Cerebellum (tissue), 4 donors: ENCODE measurements at places on chromosomes 2 and 18.

GRCh38 chr2:134677856-134678756 lies 40.7 kb downstream of the TMEM163 start:
- DNase-seq, result peak; percentile 40

DNA sequence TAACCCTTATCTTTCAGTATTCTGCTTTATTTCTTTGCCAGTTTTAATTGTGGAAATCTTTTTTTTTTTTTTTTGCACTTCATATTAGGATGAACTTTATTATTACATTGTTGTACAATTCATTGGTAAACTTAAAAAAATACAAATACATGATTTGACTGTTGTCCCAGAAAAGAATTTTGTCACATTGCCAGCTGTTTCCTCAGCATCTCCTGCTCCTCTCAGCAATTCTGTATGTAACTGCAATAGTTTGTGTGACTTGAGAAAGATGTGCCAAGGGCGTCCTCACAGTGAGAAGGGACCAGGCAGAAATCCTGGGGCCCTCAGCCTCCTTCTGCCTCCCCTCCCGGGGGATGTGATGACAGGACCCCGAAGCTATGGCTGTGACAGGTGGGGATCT lies 254.4 kb downstream of the NBAS start:
- no peak for DNase-seq

DNA sequence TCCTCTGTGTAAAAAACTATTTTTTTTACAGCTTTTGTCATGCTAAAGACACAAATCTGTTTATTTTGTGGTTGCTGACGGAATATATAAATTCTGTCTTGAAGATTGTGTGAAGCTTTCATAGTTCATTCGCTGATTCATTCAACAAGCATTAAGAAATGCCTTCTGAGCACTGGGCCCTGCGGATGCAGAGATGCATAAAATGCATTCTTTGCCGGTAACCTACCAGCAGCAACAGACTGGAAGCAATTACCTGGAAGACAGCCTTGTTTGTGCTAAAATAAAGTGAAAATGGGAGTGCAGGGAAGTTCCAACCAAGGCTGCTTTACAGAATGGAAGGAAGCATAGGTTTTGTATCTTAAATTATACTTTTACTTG lies 119.7 kb downstream of the PMAIP1 start:
- DNase-seq, result no peak

DNA sequence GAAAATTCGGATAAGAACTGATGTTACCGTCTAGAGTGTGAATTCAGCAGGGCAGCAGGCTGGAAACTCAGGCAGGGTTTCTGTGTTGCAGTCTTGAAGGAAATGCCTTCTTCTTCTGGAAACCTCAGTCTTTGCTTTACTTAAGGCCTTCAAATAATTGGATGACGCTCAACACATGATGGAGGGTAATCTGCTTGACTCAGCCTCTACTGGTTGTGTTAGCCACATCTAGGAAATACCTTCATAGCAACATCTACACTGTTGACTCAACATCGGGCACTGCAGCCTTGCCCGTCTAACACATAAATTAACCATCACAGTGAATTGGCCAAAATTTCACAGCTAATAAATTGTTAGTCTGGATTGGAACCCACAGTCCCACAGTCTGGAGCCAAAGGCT lies 37.2 kb downstream of the YPEL5 start:
- no peak for DNase-seq

- DNase-seq, result no peak
Observed at GRCh38 chr2:52428224-52428623, 1339.4 kb upstream of the CHAC2 start.

DNA sequence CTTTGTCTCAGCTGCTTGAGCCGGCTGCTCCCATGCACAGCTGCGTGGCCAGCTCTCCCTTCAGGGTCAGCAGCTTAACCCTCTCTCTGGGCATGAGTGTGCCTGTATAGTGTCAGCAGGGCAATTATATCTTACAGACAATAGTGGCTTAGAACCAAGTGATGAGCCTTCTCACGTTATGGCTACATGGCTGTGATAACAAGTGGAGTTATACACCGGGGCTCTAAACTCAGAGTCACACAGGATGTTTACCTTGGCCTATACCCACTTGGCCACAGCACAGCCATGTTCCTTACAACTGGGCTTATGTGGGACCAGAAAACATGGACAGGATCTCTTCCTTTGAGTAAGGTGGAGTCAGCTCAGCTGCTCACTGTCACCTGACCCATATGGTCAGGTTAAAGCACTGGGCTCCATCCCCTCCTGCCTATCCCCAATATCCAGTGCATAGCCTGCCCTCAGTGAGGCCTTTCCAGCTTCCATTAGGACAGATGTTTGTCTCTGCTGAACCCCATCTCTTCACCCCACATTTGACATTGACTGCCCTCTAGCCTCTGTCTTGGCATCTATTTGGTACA lies 294.2 kb upstream of the NCKAP5 start:
- DNase-seq, result no peak

GRCh38 chr2:43443282-43443681 lies 152.6 kb downstream of the THADA start:
- DNase-seq, result no peak

DNA sequence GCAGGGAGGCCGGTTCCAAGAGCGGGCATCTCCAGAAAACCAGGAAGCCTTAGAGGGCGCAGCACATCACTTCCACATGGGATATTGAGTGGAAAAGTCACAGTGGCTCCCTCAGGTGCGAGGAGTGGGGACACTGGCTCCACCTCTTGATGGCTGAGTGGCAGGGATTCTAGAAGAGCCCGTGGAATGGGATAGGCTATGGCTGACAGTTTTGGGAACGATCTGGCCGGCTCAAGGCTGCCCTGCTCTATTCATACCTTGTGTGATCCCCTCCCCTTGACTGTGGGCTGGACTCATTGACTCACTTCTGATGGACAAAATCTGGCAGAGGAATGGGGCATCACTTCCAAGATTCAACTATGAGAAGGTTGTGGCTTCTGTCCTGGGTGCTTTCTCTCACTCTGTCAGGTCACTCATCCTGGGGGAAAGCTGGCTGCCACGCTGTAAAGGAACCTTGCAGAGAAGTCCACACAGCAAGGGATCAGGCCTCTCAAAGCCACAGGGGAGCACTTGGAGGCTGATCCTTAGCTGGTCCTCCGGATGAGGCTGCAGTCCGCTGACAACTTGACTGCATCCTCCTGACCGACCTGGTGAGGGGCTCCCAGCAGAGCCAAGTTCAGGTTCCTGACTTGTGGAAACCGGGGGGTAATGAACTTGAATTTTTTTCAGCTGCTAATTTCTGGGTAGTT lies 46.7 kb upstream of the HS6ST1 start:
- no peak for DNase-seq

DNA sequence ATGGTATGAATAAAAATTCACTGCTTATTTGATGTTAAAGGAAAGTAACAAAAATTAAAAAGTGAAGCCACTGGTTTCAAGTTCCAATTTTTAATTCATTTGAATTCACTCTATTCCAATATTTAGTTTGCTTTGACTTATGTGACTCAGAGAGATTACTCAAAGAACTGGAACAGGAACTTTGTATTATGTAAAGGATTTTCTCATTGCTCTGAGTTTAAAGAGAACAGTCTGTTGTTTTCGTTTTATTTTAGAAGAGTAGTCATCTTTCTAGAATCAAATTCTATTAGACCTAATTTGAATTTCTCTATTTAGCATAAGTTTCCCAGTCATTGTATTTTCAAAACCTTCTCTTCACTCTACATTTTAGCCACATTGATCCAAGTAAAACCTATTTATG lies 300.1 kb upstream of the SLC8A1 start:
- DNase-seq, result no peak

DNA sequence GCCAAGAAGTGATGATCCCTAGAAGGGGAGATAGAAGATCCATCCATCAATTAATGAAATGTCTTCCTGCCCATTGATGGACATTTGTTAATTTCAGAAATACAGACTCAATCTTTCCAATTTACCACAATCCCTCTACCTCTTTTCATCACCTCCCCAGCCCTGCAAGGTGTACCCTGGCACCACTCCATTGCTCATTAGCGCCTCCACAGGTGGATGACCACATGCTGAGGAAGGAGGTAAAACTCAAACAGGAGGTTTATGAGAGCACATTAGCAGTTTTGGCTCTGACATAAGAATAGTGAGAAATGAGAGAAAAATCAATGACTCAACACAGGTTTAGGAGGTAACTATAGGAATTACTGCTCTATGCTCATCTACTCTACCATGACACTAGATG lies 208.0 kb downstream of the C1D start:
- no peak for DNase-seq

DNA sequence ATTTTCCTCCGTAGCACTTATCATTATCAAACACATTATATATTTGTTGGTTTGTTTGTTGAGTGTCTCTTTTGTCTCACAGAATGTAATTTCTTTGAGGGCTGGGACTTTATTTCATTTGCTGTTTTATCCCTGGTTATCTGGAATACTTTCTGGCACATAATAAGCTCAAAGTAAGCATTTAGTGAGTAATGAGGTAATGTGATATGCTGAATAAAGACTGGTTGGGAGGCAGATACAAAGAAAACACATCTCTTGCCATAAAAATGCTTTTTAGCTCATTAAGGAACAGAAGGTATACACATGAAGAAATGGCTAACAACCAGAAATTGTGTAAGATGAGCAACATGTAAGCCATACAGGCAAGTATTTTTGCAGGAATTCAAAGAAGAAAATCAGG lies 1411.8 kb downstream of the LRP1B start:
- no peak for DNase-seq

GRCh38 chr2:172525601-172526000 lies 30.3 kb upstream of the PDK1 start:
- no peak for DNase-seq

DNA sequence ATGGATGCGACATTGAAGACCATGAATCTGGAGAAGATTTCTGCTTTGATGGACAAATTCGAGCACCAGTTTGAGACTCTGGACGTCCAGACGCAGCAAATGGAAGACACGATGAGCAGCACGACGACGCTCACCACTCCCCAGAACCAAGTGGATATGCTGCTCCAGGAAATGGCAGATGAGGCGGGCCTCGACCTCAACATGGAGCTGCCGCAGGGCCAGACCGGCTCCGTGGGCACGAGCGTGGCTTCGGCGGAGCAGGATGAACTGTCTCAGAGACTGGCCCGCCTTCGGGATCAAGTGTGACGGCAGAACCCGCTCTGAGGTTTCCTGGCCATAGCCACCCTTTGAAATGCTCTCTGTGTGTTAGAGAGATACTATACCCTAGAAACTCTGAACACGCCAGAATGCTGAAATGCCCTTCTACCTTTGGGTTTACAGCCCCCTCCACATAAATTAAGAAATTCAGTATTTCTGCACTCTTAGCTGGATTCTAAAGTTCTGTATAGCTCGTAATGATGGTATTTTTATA lies 659 bp downstream of the CHMP1B start:
- peak; percentile 17 for DNase-seq

DNA sequence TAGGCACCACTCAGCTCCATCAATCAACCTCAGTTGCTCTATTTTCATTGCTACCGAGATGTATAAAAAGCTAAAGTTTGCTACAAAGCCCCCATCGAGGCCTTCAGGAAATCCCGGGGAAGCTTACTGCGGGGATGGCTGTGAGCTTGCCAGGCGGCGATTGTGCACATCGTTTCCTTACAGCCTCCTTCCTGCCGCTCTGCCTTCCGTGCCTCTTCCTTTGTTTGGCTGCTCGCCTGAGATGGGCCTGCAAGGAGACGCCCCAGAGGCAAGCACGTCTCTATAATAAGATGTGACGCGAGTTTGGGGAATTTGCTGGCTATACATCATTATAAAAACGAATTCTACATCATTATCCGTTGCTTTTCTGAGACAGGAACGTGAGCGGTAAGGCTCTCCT lies 41.6 kb downstream of the DHRS9 start:
- DNase-seq, result no peak

- no peak for DNase-seq
Observed at GRCh38 chr2:9819551-9819950, 23.7 kb upstream of the TAF1B start.

- DNase-seq, result no peak
Observed at GRCh38 chr2:189913821-189914220, 129.6 kb downstream of the PMS1 start.

GRCh38 chr18:69250305-69251151 lies 150.2 kb upstream of the DOK6 start:
- peak; percentile 44 for DNase-seq

DNA sequence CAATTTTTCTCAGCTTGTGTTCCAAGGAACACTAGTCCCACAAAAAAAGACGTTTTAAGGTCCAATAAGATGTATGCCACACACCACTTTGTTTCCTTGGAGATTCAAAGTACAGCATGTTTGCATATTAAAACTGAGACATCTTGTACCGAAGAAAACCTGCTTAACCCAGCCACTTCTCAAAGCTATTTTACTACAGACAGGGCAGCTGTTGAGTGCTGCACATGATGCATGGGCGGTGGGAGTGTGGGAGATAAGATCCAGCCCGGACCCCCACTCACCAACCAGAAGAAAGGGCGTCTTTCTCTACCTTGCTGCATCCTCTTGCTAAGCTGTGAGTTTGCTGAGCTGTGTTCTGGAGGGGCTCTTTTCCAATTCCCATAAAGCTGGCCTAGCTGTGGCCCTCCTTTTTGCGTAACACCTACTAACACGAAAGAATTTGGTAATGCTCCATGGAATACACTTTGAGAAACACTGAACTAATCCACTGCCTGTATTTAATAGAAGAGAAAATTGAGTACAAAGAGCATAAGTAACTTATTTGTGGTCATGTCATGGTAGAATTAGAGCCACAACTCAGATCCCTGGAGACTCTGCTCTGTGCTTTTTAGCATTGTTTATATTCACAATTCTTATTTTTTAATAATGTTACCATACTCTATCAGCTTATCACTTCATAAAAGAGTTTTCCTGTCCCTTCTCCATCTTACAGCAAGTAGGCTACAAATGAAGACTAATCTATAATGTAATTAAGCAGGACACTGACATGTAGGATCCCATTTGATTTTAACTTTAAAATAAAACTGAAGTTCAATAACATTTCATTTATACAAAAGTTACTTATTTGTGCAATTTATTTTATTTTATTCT lies 90.0 kb downstream of the PLEKHM3 start:
- DNase-seq, result no peak

DNA sequence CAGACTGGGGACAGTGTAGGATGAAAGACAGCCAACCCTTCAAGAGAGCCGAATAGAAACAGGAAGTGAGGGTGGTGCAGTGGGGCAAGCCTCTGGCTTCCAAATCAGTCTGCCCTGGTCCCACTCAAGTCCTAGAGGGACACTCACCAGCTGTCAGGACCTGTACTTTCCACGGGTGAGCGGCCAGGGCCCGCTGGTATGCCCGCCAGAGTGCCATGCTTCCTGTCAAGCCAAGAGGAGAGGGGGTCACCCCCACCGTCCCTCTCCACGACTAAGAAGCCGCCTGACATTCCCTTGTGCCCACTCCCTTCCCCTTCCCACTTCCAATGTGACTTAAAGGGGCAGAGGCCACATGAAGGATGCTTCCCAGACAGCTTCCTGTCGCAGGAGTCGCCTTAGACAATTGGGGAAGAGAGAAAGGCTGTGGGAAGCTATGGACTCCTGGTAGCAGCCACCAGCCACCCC lies 564 bp downstream of the MPV17 start:
- no peak for DNase-seq

GRCh38 chr2:49265471-49265870 lies 111.2 kb upstream of the FSHR start:
- no peak for DNase-seq

GRCh38 chr2:175140332-175140731 lies 27.7 kb downstream of the ATF2 start:
- DNase-seq, result no peak

GRCh38 chr2:64620661-64621060 lies 33.1 kb downstream of the SERTAD2 start:
- DNase-seq, result no peak
